ENCODE measurements at places on chromosomes 11 and 22.

DNA sequence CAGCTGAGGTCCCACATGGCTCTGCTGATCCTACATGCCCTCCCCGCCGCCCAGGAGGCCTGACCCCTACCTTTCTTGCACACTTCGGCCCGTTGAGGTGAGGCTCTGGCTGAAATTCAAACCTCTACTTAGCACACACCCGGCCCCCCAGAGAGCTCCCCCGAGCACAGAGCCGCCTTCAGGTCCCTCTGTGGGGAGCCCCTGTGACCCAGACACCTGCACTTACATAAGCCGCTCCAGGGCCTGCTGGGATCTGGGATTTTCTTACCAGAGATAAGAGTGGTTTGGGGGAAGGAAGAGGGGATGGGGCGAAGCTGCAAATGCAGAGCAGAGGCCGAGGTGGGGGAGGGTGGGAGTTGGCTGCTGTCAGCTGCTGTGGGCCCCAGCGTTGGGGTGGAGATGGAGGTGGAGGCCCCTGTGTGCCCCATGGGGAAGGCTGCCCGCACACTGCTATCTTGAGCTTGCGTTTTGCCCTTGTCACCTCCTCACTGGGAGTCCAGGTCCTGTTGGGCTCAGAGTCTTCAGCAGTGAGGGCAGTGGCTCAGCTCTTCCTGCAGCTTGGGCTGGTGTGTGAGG, 30.6 kb downstream of the CAPN1 start:
- DNase-seq: no peak

DNA sequence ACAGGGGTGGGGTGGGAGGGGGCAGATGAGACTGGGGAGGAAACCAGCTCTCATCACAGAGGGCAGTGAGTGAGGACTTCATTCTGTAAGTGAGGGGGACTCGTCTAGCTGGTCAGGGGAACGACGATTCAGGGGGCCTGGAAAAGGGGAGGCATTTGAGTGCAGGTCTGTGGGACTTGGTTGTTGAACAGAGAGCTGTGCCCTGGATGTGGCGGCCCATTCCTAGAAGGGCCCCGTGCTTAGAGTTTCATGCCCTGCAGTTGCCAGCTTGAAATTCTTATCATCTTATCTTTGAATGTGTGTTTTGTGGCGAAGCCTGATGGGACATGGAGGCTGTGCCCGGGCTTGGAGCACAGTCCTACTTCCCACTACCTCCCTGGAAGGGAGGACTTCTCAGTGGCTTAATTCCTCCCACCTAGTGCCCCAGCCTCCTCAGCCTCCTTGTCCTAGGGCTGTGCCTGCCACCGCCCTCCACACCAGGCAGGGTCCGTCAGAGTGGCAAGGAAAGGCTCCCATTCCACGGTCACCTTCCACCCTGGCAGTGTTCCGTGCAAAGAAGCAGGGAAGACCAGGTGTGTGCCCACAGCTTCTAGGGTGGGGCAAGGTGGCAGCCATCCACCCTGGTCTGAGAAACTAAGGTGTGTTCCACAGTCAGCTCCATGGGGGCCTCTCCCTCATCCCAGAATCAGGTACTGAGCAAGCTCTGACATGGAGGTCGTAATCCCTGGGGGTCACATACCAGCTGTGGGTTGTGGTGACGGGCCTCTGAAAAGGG, 59.7 kb upstream of the LMO1 start:
- no peak for DNase-seq

GRCh38 chr11:73284106-73284505, 12.0 kb downstream of the P2RY6 start:
- no peak for DNase-seq

DNA sequence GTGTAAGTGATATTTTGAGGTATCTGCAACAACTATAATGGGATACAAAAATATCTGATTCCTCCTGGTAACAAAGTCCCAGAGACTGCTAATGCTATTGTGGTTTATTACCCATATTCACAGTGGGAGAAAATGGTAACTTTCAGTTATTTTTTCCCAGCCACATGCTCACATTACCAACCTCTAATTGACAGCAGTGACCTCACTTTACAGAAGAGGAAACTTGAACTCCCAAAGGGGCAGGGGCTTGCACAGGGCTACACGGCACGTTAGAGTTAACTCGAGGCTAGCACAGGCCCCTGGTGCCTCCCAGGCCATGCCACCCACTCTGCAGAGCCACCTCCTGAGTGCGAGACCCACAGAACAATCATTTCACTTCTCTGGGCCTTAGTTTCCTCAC, 132.4 kb downstream of the TENM4 start:
- no peak for DNase-seq

DNA sequence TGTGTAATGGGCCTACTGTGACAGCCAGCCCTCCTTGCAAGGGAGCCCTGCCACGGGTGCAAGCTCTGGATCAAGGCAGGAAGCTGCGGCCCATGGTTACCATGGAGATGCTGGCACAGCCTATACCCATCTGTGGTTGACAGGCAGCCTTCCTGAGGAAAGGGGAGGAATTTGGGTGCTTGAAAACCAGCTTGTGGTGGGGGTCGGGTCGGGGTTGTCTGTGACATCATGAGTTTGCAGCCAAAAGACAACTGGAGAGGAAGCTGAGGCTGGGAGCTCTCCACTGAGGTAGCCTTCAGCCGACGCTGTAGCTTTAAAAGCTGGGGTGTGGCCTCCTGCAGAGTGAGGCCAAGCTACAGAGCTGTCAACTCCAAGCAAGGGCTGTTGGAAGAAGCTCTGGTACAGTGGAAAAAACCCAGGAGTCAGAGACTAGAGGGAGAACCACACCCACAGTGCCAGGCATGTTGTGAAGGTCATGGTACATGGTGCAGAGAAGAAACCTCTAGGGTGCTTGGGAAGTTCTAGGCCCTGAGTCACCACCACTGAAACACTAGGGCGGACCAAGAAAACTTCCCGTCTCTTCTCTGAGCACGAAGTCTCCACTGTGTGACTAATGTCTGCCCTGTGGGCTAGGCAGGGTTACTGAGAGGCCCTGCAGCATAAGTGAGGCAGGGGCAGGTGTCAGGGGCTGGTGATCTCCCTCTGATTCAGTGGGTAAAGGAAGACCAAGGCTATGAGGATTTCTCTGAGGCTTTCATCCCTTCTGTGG, 10.8 kb upstream of the LDHA start:
- peak; percentile 100 for DNase-seq

- no peak for DNase-seq
Observed at GRCh38 chr11:1307998-1308742, 1.3 kb downstream of the TOLLIP start.

DNA sequence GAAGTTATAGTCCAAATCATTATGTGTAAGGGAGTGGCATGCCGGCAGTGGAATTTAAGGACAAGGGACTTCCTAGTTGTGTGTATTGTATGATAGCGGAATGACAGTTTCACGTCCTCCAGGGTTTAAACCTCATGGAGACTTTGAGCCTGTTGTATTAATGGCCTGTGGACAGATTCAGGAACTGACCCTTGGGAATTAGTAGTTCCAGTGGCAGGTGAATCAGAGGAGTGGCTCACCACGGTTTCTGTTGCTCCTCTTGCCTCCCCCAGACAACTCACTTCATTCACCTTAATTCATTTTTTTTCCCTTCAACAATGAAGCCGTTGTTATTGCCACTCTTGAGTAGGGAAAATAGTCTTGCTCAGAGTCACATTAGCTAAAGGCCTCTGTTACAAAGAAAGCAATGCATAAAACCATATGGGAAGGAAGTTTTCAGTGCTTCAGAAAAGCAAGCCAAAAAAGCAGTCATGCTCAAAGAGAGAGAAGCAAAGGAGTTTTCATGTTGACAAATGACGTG, 22.6 kb downstream of the AMOTL1 start:
- DNase-seq: no peak
